ENCODE measurements at places on chromosomes 1 and 21.
A peak's percentile ranks its signal among the peaks of the same experiment; 100 is the strongest.

GRCh38 chr1:39359028-39359570 is 132.3 kb upstream of the BMP8A start:
- DNase-seq = no peak

DNA sequence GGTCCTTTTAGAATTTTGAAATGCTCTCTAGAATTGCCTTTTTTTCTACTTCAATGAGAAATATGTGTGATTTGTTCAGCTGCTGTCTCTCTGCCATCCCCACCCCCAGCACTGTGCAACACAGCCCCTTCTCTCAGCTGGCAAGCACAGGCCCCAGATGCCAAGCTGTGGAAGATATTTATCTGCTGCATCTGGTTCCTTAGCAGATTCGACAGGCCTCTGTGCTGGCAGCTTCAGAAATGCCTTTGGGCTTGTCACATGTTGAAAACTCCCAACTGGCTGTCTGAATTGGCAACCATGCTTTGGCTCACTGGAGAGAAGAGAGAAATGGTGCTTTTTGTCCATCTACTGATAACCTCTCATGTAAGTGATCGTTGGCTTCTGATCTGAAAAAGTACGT is 206.7 kb upstream of the C1orf87 start:
- no peak for DNase-seq

- DNase-seq = no peak
Measured at GRCh38 chr1:82818586-82818985, 1017.9 kb downstream of the ADGRL2 start.

DNA sequence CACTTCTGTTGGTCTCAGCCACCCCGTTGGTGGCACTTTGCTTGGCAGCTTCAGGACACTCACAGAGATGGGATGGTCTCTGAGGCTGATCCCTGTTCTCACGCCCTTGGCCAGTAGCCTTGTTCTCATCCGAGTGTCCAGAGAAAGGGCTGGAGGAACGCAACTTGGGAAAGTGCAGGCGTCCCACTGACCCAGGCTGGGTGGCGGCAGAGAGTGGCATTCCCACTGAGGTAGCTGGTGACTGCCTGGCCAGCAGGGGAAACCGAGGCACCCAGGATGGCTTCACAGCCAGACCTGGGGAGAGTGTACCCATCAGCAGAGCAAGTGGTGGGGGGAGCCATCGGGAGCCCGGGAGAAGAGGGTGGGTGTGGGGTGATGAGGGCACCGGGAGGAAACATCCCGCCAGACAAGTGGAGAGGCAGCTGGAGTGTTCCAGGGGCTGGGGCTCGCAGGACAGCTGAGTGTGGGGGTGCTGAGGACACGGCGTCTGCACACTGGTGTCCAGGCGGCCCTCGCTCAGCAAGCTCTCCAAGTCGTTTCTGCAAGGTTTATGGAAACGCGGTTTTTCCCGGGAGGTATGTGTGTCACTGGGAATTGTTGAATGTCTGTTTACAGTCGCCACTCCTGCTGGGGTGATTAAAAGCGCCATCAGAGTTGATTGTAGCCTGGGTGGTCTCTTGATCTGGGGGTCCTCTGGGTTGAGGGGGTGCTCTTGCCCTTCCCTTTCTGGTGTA is 97.8 kb downstream of the SIK1 start:
- no peak for DNase-seq

- DNase-seq = peak; percentile 49
Measured at GRCh38 chr1:183543619-183544204, 46.5 kb downstream of the NCF2 start.
